ENCODE measurements at places on chromosomes 7 and 10. TPM values are rescaled to one million over a fixed set of nuclear protein-coding genes. Genes with fewer than 3 reads are reported as not detected.
A peak's percentile ranks its signal among the peaks of the same experiment; 100 is the strongest.

The SPAM1 gene
- total RNA-seq, result not detected

DNA sequence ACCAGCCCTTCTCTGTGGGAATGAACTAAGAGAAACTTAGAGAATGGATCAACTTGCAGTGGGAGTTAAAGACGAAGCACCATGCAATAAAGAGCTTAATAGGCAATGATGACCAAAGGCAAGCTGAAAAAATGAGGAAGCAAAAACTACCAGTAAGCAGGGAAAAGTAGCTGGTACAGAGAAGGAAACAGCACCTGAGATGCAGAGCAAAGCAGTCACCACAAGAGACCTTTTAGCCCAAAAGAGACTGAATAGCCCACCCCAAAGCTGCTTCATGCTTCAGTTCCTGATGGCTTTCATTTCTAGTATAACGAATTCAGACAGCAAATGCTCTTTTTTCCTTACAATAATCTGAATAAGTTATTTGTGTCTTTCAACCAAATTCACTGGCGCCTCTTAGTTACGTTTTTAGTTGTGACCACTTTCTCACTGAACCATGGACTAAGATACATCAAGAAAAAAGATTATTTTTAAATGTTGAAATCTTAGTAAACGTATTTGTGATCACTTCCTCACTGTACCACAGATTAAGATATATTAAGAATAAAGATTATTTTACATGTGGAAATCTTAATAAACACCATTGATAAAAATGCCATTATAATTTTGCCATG, 76.0 kb downstream of the USP6NL start:
- DNase-seq, result no peak

GRCh38 chr10:5854131-5854475, 35.6 kb downstream of the ANKRD16 start:
- no peak for DNase-seq

DNA sequence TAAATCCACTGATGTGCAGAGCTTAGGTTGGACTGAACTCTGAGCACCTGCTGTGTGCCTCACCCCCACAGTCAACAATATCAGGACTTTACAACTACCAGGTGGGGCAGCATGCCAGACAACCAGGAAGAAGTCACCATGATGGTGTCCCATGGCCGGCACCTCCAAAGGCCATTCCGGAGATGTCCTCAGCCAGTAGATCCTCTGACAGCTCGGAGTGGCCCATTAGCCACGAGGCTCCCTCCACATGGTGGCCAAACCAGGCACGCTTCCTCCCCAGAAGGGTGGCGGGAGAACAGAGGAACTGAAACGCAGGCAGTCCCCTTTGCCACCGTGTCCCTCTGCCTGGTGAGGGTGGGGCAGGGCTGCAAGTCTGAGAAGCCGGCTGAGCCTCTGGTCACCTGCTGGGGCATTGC, 390.0 kb downstream of the TNS3 start:
- DNase-seq, result no peak

- DNase-seq, result no peak
Measured at GRCh38 chr7:96023387-96023786, 251.0 kb downstream of the DYNC1I1 start.

- no peak for DNase-seq
Measured at GRCh38 chr10:70626056-70626455, 23.5 kb upstream of the PRF1 start.

The TMEM213 gene
- not detected for total RNA-seq

DNA sequence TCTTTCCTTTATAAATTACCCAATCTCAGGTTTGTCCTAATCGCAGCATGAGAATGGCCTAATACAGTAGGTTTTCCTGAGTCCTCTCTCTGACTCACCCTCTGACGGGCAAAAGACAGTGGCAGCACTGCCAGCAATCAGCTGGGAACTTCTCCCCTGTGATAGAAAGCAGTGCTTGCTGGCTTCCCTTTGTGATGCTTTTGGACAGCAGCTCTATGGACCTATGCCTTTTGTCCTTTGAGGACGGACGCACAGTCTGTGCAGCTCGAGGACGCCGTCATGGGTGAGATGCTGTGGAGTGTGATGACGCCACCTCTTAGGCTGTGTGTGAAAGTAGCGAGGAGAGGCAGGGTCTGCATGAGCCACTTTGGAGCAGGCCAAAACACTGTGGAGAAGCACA, 68.8 kb downstream of the KIAA1217 start:
- DNase-seq, result no peak

DNA sequence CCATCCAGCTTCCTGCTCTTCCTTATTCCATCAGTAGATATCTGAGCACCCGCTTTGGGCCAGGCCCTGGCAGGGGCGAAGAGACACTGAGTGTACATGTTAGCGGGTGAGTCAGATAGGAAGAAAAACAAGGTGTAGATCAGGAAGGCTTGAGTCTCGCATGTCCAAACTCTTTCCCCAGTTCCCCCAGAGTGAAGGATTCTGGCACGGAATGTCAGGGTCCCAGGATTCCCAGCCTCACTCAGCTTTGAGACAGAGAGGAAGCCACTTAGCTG, 24.1 kb upstream of the CHST15 start:
- no peak for DNase-seq

The ANKRD30A gene
- not detected for total RNA-seq

DNA sequence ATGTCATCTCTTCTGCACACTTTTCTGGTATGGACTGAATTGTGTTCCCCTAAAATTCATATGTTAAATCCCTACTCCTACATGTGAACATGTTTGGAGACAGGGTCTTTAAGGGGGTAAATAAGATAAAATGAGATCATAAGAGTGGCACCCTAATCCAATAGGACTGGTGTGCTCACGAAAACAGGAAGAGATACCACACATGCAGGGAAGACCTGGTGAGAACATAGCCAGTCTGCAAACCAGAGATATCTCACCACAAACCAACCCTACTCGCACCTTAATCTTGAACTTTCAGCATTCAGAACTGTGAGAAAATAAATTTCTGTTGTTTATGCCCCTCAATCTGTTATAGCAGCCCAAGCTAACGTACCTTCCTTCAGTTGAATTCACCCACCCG, 51.8 kb downstream of the VWDE start:
- DNase-seq, result no peak

DNA sequence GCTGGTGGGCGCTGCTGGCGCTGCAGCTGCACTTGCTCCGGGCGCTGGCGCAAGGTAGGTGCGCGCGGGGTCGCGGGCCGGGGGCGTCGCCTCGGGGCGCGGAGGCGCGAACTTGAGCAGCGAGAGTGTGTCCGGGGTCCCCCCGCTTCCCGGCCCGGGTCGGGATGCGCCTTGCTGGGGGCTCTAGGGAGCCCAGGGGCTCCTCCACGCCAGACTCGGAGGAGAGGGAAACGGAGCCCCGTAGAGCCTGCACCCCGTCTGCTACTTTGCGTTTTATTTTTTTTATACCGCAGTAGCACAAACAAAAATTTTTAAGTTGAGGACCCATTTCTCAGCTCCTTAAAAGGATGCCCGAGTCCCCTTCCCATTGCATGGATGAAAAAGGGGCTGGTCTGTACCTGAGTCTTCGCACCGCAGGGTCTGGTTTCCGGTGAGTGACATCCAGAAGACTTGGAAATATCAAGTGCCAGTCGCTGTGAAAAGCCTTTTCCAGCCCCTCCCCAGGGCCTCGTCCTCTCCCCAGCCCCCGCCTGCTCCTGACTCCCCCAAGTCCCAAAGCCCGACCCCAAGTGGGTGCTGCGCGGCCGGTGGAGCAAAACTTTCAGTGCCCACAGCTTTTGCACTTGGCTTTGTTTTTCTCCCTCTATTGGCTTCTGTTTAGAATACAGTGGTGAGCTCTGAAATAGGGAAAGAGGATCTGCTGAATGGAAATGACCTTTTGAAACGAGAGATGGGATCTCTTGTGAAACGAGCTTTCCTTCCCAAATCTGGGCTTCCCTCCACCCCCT, 973 bp downstream of the SDK1 start:
- DNase-seq, result peak; percentile 53

DNA sequence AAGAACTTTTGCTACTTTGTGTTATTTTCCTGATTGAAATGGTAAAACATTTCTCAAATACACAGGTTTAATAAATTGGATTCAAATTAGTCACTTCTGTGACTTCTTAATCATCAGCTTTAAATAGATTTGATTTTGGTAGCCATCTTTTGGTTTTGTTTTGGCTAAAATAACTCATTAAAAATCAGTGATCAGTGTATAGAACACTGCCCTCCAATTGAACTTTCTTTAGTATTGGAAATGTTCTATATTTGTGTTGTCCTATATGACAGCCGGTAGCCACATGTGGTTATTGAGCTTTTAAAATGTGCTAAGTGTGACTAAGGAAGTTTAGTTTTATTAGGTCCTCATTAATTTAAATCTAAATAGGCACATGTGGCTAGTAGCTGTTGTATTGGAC, 50.4 kb downstream of the GLCCI1 start:
- DNase-seq, result no peak
